Ascending aorta (tissue), 2 donors: ENCODE measurements at places on chromosomes 12 and 14. TPM values are rescaled to one million over a fixed set of nuclear protein-coding genes. Genes with fewer than 3 reads are reported as not detected.

Gene AQP5
- not detected for total RNA-seq

Gene SMIM41
- 7.9 TPM for total RNA-seq

DNA sequence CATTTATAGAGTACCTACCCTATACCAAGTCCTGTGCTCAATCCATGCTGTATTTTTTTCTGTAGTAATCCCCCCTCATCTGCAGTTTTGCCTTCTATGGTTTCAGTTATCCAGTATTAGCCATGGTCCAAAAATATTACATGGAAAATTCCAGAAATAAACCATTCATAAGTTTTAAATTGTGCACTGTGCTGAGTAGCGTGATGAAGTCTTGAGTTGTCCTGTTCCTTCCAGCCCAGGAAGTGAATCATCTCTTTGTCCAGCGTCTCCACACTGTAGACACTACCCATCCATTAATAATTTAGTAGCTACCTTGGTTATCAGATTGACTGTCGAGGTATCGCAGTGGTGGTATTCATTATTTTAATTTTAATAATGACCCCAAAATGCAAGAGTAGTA is 54.2 kb downstream of the SUDS3 start:
- no peaks in the 10 kb centered on the region for H3K27me3 ChIP-seq
- no peak overlapping the region for H3K4me3 ChIP-seq
- no peak overlapping the region for H3K27ac ChIP-seq
- DNase-seq = no peak

GRCh38 chr12:68453876-68454275 is 121.7 kb upstream of the MDM1 start:
- H3K4me1 ChIP-seq = peaks cover 4% of the 10 kb centered on the region
- H3K36me3 ChIP-seq = no peaks in the 10 kb centered on the region
- no peak overlapping the region for H3K4me3 ChIP-seq
- H3K27ac ChIP-seq = no peak overlapping the region
- H3K27me3 ChIP-seq = no peaks in the 10 kb centered on the region

GRCh38 chr12:15605881-15606590 is 183.2 kb downstream of the EPS8 start:
- H3K4me1 ChIP-seq = no peaks in the 10 kb centered on the region
- H3K36me3 ChIP-seq = no peaks in the 10 kb centered on the region
- no peak overlapping the region for H3K27ac ChIP-seq
